ENCODE measurements at places on chromosomes 5 and 9. TPM values are rescaled to one million over a fixed set of nuclear protein-coding genes. Genes with fewer than 3 reads are reported as not detected.

The LCN9 gene
- 3.7 TPM for total RNA-seq

The TIFAB gene
- not detected for total RNA-seq

The GGTA1 gene
- total RNA-seq, result not detected

DNA sequence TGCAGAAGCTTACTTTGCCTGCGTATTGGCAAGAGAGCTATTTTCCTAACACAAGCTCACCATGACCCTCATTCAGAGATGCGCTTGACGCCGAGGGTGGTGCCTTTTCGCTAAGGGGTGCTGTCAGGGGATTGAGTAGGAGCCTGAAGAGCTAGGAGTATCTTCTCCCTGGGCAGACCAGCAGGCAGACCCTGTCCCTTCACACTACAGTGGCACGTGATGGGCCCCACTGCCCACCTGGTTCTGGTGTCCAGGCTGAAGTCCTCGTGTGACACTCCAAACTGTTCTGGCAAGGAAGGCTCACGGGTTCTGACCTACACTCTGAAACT is 198.3 kb downstream of the AUH start:
- H3K4me3 ChIP-seq, result no peak overlapping the region
- no peaks in the 10 kb centered on the region for H3K36me3 ChIP-seq
- peaks cover 15% of the 10 kb centered on the region for H3K4me1 ChIP-seq
- DNase-seq, result no peak
